ENCODE measurements at places on chromosomes 5 and 9.

GRCh38 chr9:114080773-114081440 lies 2.8 kb upstream of the AMBP start:
- DNase-seq = no peak

- DNase-seq = peak; percentile 66
Observed at GRCh38 chr5:147750065-147750464, 32.5 kb downstream of the JAKMIP2 start.

DNA sequence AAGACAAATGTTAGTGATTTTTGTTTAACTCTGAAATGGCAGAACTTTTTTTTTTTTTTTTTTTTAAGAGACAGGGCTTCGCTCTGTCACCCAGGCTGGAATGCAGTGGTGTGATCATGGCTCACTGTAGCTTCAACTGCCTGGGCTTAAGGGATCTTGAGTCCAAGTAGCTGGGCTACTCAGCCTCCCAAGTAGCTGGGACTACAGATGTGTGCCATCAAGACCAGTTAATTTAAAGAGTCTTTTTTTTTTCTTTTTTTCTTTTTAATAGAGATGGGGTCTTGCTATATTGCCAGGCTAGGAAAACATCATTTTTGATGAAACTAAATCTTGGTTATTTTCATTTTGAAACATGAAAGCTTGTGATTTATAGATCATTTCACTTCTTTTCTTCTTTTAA lies 91.6 kb upstream of the PTCH1 start:
- DNase-seq = no peak

- DNase-seq = no peak
Observed at GRCh38 chr9:73370053-73370452, 218.4 kb downstream of the ANXA1 start.

DNA sequence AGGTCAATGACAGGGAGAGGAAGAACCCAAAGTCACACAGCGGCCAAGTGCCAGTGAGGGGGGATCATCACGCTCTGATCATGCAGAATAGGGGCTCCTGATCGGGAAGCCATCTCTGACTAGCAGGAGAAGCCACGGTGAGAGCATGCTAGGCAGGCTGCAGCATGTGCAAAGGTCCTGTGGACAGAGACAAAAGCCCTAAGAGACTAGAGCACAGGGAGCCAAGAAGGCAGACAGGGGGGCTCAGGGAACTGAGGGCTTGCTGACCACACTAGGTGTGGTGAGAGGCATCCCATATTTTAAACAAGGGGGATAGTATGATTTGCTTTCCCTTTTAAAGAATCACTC lies 195.1 kb downstream of the CDK5RAP2 start:
- no peak for DNase-seq

GRCh38 chr5:11904265-11904906 lies at the start of gene CTNND2:
CTNND2 (minus strand) TSS chr5:11904446; CDS start chr5:11903853, 593 bp downstream.
- peak; percentile 18 for DNase-seq

GRCh38 chr9:19875291-19875920 lies 86.6 kb upstream of the SLC24A2 start:
- no peak for DNase-seq

GRCh38 chr5:157253547-157253946 lies 12.4 kb upstream of the CYFIP2 start:
- no peak for DNase-seq

- DNase-seq = no peak
Observed at GRCh38 chr5:97888439-97888838, 705.4 kb upstream of the RIOK2 start.

- no peak for DNase-seq
Observed at GRCh38 chr9:137136881-137137607, 1.9 kb upstream of the GRIN1 start.

GRCh38 chr5:66646570-66646969 lies 50.4 kb downstream of the MAST4 start:
- no peak for DNase-seq

DNA sequence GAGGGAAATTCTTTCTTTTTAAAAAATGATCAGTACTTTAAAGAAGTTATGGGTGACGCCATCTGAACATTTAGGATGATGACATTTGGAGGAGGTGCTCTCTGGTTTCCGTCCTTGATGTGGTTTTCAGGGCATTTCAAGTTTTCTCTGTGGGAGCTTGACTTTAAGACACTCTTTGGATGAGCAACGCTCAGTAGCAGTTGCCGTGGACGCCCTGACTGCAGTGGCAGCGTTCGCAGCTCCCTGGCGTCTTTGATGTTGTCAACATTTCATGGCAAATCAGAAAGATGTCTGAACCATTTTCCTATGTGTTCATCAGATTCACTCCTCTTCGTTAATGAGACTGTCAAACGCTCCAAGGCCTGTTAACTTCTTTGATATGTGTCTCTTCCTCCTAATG lies 86.1 kb downstream of the ZNF354C start:
- DNase-seq = no peak

DNA sequence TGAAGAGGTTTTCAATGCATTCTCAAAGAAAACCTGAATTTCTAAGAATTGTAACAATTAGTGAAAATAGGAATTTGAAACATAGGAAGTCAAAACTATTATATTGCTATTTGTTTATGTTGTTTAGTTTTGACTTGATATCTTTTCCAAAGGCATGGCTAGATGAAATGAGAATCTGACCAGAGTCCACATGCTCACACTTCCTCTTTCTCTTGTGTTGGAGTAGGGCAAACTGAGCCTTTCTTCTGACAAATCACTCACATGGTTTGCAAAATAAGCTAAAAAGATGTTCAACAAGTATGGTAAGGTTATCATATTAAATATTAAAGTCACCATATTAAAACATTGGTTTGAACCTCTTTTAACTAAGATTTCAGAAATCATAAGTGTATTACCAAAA lies 512.6 kb downstream of the ISL1 start:
- DNase-seq = no peak

DNA sequence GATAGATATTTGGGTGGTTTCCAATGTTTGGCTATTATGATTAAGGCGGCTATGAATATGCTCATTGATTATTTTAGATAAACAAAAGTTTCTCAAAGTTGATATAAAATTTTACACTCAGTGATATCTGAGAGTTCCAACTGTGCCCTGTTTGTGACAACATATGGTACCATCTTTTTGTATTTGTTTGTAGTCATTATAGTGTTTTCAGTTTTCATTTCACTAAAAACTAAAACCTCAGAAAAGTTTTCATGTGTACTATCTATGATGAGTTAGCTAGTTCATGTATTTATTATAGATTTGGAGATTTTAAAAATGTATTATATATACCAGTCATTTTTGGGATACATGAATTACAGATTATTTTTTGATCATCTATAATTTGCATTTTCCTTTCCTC lies 1111.4 kb downstream of the CDH18 start:
- DNase-seq = no peak

DNA sequence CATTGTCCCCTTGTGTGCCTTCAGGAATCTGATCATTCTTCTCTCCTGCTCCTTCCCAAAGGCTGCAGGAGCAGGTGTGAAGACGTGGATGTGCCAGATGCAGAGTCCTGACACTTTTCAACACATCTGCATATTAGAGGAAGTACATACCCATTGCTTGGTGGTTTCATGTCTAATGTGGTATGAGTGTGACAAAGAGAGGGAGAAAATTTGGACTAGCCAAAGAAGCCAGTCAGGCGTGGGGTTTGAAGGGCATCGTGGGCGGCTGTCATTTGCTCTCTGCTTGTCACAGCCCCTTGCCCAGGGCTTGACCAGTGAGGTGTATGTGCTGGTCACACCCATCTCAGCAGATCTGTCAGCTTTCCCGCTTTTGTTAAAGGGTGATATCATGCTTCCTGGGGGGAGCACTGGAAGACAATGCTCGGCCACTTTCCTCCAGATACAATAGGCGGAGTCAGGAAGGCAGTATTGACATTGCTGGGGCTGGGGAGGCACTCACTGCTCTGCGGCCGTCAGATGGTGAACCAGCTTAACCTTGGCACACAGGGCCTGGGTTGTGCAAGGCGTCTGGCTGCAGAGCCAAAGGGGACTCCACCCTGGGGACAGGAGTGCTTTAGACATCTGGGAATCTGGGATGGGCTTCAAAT lies 8.6 kb downstream of the TEK start:
- DNase-seq = no peak

- no peak for DNase-seq
Observed at GRCh38 chr9:124889006-124889405, 27.1 kb downstream of the ARPC5L start.

DNA sequence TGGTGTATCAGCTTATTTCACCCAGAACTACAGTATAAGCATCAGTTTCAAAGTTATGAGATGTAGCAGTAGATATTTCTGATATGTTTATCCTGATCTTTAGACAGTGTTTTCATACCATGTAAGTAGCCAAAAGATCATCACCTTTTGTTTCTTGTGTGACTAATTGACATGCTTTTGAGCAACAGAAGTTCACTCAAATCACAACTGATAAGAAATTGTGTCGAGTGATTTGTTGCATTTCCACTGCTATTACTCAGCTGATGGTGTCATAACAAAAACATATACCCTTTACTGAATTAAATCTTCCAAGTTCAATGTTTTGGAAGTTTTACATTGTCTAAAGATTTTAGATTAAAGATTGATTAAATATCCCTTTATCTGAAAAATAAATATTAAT lies 324.5 kb downstream of the TUSC1 start:
- DNase-seq = no peak

GRCh38 chr9:37540634-37541033 lies 35.5 kb downstream of the FBXO10 start:
- no peak for DNase-seq

DNA sequence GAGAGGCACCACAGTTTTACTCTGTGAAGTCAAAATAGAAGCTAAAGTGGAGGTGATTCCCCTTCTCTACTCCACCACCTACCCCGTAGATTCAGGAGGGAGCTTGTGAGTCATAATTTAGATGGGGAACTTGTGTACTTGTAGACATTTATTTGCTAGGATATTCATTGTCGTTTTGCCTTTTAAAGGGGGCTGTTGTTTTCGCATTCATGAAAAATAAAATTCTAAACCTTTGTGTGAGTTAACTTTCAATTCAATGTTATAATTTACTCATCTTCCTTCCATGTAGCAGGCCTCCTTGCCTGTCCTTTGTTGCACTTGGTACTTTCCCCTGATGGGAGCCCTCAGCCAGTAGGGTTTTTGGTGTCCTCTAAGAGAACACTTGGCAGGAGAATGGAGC lies 22.0 kb downstream of the SECISBP2 start:
- no peak for DNase-seq

- DNase-seq = no peak
Observed at GRCh38 chr9:82353631-82354278, 365.2 kb downstream of the SPATA31D1 start.

- no peak for DNase-seq
Observed at GRCh38 chr9:135857371-135857786, 50.0 kb downstream of the CAMSAP1 start.

GRCh38 chr9:91805031-91805430 lies 145.0 kb downstream of the ROR2 start:
- no peak for DNase-seq

DNA sequence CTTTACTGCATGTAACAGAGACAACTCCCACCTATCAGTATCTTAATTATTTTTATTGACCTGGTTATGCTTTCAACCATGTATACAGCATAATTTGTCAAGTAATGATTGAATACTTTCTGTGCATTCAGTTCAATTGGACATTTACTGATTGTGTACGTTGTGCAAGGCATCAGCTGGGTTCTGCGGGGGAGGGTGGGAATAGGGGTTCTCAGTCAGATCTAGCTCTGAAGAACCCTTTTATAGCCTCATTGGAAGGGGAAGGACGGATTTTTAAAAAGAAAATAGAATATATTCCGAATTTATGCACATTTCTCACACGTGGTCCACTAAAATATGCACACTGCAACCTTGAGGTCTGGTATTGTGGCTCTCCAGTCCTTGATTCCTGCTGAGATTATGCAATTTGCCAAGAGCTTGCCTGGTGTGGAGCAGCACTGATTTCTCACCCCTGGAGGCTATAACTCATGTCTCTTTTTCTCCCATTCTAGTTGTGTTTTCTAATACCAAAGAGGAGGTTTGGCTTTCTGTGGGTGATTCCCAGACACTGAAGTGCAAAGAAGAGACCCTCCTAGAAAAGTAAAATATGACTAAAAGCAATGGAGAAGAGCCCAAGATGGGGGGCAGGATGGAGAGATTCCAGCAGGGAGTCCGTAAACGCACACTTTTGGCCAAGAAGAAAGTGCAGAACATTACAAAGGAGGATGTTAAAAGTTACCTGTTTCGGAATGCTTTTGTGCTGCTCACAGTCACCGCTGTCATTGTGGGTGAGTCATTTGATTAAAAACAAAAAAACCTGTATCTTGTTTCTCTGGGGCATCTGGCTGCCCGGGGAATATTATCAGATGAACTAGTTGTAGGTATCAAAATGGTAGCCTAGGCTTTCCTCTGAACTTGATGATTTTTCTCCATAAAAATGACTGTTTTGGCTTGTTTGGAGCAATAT lies 1.7 kb downstream of the SLC1A3 start:
- DNase-seq = no peak

DNA sequence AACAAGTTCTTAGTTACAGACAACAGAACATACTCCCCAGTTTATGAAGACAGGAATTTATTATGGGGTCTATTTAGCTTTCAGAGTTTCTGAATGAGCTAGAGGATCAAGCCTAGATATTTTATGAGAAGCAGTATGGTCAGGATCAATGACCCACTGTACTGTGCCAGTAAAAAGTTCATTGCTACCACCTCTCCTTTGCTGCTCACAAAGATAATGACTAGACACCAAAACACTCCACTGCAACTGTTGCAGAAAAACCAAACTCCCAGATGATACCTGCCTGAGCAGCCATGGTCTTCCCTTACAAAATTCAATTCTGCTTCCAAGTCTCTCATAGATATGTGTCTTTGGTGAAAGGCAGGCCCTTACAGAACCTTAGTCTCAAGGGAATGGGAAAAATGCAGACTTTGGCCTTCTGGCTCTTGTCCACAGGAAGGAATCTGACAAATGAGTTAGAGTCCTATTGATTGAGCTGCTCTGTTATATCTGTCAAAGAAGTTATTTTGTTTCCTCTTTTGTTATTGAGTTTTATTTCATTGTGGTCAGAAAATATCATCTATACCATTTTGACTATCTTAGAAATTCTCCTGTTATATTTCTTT lies 74.7 kb upstream of the RASGRF2 start:
- DNase-seq = no peak

DNA sequence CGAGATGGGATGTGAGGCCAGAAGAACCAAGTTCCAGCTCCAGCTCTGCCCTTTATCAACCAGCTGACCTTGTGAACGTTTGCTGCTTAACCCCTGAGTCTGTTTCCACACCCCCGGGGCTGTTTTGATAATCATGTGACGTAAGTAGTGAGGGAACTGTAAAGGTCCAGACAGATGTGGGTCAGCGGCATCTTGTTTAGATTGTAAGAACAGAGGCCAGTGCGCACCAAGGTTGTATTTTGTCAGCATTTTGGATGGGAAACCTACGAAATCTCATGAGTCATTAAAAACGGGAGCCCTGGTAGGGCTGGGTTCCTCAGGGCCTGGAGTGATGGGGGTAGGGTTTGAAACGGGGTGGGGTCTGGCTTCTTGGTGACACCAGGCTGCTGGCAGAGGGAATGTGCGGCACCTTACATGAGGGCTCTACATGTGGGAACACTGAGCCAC lies 13.8 kb upstream of the COL15A1 start:
- DNase-seq = no peak

- no peak for DNase-seq
Observed at GRCh38 chr9:96027251-96028131, 152.0 kb downstream of the ERCC6L2 start.

Data from NCI-H187 treated with DMSO at 0.1 percent for 48 hours (cell line).